ENCODE measurements at places on chromosomes 5 and 9.

GRCh38 chr5:15983392-15983791, 196.2 kb downstream of the MARCHF11 start:
- DNase-seq: no peak

- DNase-seq: no peak
These were observed 279.6 kb downstream of the FANCC start for GRCh38 chr9:95037789-95038521.

GRCh38 chr5:126883564-126884245, 106.8 kb downstream of the LMNB1 start:
- peak; percentile 6 for DNase-seq

DNA sequence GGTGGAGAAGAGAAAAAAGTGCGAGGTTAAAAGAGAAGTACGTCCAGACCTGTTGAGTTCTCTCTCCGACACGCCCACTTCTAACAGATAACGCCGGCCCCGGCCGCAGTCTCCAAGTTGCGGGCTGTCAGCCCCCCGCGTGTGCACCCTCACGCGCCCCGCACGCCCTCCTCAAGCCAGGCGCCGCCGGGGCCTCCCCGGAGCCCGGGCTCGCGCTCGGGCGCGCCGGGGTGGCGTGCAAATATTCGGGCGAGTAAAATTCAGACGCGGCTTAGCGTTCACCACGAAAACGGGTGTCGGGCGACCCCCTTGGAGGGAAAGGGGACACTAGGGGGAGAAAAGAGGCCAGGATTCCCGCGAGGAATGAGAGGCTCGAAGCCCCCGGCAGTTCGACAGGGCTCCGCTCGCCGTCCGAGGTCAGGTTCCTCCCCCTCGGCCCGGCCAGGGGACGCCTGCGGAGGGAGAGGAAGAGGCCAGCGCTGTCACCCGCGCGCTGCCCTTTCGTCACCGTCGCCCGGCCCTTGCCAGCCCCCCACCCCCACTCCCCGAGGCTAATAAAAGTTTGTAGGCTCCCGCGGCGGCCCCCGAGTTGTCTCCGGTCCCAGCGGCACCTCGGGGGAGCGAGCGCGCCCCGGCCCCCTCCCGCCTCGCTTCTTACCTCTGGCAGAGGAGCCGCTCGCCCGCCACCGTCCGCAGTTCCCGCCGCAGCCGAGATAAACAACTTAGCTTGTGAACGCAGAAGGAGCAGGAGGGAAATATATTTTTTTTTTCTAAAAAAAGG, 743 bp downstream of the NR3C1 start:
- DNase-seq: peak; percentile 54

DNA sequence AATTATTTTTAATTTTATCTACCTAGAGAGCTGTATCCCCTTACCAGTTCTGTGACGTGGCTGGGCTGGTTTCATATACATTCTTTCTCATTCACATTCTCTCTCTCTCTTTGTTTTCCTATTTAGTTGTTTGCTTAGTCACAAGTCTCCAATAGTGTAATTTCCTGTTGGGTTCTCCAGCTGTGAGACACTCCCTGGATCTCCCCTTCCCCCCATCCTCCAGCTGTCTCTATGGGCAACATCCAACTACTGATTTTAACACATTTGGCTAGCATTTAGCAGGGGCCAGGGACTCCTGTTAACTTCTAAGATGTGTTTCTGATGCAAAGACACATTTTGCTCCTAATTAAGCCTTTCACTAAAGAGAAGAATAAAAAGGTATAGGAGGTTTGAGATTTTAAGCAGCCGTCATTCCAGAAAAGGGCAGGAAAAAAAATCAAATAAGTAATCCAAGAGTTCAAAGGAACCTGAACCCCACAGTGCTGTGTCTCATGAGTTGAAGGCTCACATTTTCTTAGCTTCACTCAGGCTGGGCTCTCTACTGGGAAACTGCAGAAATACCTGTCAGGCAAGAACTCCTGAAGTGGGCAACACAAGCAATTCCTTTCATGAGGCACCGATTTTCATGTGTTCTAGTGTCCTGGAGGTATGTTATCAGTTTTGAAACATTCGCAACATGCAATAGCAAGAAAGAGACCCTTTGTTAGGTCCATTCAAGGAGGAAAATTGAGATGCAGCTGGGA, 198.7 kb upstream of the C9orf72 start:
- no peak for DNase-seq

- peak; percentile 3 for DNase-seq
These were observed 157.5 kb upstream of the HAPLN1 start for GRCh38 chr5:83877911-83878706.

GRCh38 chr5:132428147-132428482, 58.6 kb downstream of the SLC22A5 start:
- no peak for DNase-seq

DNA sequence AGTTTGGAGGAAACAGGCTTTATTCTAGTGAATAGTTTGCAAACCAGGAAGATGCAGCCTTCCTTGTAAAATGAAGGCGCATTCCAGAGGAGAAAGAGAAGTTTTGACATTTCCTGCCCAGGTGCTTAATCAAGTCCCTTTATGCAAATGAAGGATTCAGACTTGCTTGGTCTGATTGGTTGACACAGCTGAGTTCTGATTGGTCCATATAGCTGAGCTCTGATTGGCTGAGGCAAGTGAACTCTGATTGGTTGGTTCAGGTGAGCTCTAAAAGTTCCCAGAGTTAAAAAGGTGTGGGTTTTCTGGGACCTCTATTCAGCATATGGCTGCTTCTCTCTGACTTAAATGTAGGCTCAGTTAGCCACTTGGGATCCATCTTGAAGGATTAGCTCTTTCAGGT, 151.0 kb downstream of the CACNA1B start:
- no peak for DNase-seq

DNA sequence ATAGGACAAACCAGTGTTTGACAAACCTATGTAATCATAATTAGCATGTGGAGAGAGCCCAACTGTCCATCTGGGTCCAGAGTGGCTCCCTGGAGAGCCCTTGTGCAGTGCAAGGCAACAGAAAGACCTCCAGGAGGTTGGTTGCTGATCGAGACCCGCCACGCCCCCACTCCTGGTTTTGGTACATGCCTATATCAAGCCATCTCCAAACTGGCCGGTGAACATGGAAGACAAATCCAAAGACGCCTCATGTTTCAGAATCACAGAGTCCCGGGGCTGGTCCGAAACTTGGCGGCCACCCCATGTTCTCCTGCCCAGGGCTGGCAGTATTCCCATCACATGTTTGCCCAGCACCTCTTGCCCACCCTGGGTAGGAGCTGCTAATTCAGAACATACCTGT, 140.2 kb downstream of the PAX5 start:
- no peak for DNase-seq

DNA sequence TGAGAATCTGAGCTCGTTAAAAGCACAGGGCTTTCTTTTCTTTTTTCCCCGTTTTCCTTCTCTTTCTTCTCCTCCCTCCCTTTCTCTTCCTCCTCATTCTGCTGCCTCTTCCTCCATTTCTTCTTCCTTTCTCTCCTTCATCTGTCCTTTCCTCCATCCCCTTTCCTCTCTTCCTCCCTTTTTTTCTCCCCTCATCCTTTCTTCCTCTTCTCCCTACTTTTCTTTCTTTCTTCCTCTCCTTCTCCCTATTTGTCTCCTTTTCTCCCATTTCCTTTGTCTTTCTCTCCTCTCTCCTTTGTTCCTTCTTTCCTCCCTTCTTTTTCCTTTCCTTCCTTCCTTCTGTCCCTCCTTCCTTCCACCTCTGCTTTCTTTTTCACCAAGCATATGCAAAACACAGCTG, 649.4 kb downstream of the IRX1 start:
- no peak for DNase-seq

GRCh38 chr9:113990975-113991471, 87.1 kb downstream of the AMBP start:
- DNase-seq: no peak

DNA sequence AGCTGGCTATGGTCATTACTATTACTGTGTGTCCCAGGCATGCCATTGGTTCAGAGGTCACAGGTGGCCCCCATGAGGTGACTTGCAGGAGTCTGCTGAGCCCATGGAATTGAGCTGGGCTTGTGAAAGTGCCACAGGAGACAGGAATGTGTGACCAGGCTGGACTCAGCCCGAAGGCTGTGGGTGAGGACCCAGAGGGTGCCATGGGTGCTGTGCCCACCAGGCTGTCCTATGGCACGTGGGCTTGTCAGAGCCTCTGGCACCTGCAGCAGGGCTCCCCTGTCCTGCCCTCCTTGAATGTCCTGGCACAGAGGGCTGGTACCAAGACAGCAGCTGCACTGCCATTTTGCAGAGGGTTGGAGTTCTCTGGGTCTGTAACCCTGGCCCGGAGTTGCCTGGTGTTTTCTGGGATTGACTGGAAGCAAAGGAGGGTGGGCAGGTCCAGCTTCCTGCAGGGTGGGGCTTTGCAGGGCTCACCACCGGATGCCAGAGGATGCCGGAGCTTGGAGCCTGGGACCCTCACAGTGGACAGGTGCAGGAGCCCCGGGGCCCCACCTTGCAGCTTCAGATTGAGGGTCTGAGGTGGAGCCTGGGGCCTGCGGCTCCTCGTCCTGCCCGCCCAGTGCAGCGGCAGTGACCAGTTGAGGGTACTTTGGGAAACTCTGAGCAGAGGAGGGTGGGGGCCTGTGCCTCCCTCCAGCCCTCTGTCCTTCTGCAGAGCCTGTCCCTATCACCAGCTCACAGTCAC, 14.2 kb downstream of the COL5A1 start:
- DNase-seq: no peak

DNA sequence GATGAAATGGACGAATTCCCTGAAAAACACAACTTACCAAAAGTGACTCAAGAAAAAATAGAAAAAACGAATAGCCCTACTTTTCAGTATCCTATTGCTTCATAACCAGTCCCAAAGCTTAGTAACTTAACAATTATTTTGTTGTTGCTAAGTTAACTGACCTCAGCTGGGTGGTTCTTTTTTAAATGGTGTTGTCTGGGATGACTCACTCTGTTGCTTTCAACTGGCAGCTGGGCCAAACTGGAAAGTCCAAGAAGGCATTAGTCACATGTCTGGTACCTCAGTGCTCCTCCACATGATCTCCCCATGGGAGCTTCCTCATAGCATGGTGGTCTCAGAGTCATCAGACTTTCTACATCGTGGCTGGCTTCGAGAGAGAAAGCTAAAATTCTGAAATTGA, 47.8 kb upstream of the ADAMTS2 start:
- DNase-seq: peak; percentile 81

DNA sequence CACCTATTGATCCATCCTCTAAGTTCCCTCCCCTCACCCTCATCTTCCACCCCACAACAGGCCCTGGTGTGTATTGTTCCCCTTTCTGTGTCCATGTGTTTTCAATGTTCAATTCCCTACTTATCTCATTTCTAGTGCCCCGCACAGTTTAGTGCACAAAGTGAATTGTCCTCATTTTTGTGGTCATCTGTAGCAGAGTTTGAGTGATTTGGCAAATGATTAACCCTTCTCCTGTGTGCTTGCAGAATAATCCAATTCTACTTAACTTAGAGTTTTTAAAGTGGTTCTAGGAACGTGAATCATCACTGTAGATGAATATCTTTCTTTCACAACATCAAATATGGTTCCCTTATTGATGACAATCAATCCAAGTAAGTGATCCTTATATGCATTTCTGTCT, 6.3 kb upstream of the HAPLN1 start:
- DNase-seq: peak; percentile 22

- no peak for DNase-seq
These were observed 206.2 kb upstream of the CDH10 start for GRCh38 chr5:24850926-24851486.

GRCh38 chr5:65946198-65946745, 19.9 kb downstream of the ERBIN start:
- peak; percentile 44 for DNase-seq

- DNase-seq: no peak
These were observed 152.2 kb upstream of the OTULINL start for GRCh38 chr5:14429101-14430050.

DNA sequence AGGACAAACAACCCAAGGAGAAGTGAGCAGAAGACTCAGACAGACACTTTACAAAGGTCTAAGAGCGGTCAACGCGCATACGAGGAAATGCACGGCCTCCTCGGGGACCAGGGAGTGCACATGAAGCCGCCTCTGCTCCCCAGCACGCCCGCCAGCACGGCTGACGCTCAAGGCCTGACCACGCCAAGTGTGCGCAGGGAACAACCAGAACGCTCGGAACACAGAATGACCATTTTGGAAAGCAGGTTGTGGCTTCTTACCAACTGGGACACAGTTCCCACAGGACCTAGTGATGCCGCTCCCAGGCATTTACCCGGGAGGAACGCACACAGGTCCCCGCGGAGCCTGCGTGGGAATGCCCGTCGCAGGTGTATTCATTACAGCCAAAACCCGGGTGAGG, 191.5 kb upstream of the PPP1R26 start:
- DNase-seq: no peak

- no peak for DNase-seq
These were observed 5.2 kb upstream of the TLE1 start for GRCh38 chr9:81694541-81694940.

DNA sequence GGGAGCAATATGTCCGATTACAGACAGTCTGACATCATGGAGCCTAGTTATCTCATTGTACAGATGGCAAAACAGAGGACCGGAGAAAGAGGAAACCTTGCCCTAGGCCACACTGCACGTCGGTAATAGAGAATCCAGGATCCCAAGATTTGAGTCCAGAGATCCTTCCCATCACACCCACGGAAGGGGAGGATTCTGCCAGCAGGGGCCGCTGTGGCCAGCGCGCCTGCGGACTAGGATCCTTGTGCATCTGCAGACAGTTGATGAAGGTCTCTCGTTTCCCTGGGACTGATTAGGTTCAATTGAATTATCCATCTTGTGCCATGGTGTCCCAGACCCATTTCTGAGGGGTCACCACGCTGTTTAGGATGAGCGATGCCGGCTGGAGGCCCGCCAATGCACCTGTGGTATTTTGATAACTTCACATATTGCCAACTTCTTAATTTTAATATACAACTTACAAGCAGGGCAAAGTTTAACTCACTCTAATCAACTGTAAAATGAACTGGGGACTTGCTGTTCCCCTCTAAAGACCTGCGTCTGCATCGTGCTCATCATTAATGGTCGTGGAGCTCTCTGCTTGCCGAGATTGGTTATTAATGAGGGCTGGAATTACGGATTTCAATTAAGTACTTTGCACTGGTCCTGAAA, 592.7 kb upstream of the BRINP1 start:
- peak; percentile 28 for DNase-seq

- DNase-seq: no peak
These were observed 309.2 kb downstream of the SH3GL2 start for GRCh38 chr9:17888066-17888465.

- DNase-seq: peak; percentile 28
These were observed 700 bp downstream of the CDO1 start for GRCh38 chr5:115815693-115816225.

DNA sequence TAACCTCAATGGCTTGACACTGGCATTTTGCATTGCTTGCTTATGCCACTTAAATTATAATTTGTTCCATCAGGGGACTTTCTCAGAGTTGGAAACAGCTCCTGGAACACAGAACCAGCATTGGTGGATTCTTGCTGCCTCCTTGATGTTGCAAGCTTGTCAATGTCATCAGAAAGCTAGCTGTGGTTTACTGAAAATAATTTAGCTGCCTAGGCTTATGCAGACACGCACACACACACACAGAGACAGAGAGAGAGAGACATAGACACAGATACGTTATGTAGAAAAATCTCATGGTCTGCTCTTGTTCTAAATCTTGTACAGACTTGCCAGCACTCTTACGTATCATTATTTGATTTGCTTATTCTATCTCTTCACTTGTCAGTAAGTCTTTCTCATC, 78.0 kb downstream of the HMHB1 start:
- no peak for DNase-seq

All from EL (cell line).